Putamen (tissue), 1 donor: ENCODE measurements at places on chromosomes 1 and 21.

- no peak for DNase-seq
These were observed 10.3 kb downstream of the CPLANE2 start for GRCh38 chr1:16226490-16227179.

- DNase-seq, result no peak
These were observed 20.4 kb downstream of the H3-3A start for GRCh38 chr1:226082959-226083301.

- DNase-seq, result no peak
These were observed 108.2 kb downstream of the VPS13D start for GRCh38 chr1:12338017-12338416.

DNA sequence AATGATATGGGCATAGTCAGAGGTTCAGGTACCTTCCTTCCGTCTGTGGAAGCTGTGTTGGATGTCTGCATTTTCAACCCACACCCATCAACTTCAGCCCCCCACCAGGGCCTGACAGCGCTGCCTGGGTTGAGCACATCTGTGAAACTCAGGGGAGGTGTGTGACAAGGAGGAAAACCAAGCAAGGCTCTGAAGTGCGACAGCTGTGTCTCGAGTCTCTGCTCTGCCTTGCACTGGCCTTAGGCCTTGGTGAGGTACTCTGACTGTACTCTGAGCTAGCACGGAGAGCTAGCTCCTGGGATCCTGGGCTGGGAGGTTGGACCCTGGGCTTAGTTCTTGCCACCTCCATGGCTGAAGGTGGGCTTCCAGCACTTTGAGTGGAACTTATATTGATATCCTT is 9.1 kb downstream of the VANGL2 start:
- no peak for DNase-seq

DNA sequence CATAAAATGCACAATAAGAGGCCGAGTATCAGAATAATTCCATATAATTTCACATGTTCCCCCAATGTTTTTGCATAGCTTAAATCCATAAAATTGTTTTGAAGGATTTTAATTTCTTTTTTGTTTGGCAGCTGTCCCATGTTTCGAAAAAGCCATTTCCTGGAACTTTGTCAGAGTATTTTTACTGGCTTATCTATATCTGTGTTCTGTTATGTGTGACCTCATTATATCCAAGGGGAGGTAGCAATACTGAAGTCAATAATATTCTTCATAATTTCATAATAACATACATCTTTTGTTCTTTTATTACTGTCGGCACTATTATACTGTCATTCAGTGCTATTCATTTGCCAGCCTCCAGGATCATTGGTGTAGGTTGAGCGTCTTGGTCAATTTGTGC is 9.4 kb upstream of the BACH1 start:
- DNase-seq, result no peak
